Left cardiac atrium (tissue), 4 donors: ENCODE measurements at places on chromosomes 1 and 21. TPM values are rescaled to one million over a fixed set of nuclear protein-coding genes. Genes with fewer than 3 reads are reported as not detected.
A peak's percentile ranks its signal among the peaks of the same experiment; 100 is the strongest.

The HMGCS2 gene
- total RNA-seq = 20.2 TPM

The TLR5 gene
- 3.5 TPM for total RNA-seq

The CLCA4 gene
- total RNA-seq = not detected

The TNFRSF8 gene
- total RNA-seq = 2.2 TPM

The OR2T11 gene
- total RNA-seq = not detected

The GABRD gene
- not detected for total RNA-seq

The CD84 gene
- 4.8 TPM for total RNA-seq

The TCHHL1 gene
- not detected for total RNA-seq

DNA sequence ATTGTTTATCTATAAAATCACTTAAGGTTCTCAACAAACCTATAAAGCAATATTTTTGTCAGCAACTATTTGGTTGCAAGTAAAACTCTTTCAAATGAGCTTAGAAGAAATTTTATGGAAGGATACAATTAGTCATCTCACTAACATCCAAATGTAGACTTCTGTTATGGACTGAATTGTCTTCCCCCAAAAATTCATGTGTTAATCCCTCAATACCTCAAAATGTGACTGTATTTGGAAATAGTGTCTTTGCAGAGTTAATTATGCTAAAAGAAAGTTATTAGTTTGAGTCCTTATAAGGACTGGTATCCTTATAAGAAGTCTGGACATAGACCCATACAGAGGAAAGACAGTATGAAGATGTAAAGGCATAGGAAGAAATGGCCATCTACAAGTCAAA is 357.8 kb upstream of the PRMT6 start:
- no peak for DNase-seq

- no peak for DNase-seq
Observed at GRCh38 chr1:202987922-202988583, 19.1 kb upstream of the TMEM183A start.

GRCh38 chr1:207440626-207441025 is 13.5 kb upstream of the CR2 start:
- DNase-seq = no peak

GRCh38 chr1:171446386-171446785 is 38.9 kb upstream of the PRRC2C start:
- no peak for DNase-seq

DNA sequence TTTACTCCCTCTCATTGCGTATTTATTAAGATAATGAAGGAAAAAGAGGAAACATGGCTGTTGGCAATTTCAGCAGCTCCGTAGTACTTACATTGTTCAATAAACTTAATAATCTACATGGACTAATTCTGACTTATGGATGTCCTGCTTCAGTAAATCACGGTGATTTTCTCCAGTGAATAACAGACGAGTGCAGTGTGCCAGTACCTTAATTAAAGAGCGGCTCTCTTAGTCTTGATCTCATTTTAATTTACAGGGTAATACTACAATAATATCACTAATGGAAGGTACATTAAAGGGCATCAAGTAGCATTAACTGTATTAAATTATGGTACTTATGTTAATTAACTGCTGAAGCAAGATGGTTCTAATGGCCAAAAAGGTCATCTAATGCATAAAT is 187.2 kb downstream of the NTNG1 start:
- no peak for DNase-seq

- no peak for DNase-seq
Observed at GRCh38 chr1:195714248-195714647, 894.0 kb downstream of the KCNT2 start.

DNA sequence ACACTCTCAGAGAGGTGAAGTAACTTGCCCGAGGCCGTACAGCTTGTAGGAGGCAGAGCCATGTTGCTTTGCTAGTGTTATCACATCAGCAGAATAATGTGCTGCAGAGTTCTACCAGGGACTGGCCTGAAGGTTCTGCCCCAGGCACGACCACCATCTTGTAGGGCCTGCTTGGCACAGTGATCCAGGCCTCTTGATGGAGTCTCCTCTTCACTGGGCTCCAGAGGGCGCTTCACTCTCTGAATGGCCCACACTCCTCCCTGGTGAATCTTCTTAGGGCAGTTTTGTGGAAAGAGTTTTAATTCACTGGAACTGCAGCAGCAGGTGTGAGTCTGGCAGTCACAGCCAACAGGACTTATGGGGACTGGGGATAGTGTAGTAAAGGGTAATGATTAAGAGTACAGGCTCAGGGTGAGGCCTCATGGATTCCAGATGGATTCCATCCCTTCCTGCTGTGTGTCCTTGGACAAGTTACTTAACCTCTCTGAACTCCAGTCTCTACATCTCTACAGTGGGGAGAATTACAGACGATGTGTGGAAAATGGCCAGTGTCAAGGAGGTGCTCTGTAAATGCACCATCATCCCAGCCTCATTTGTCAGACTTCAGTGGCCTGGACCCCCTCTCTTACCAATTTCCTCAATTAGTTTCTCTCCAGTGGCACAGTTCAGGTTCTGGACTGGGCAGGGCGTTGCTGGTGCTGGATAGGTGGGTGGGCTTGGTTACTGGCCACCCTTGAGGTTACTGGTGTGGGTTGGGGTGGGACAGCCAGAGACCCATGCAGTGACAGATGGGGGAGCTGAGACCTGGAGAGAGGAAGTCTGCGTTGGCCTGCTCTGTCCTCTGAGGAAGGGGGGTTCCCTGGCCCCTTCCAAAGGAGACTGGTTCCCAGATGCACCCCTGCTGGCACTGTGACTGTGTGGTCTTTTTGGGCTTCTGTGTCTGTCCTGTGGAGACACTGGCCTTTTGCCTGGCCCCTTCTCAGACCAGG is 45.9 kb upstream of the CSF3R start:
- no peak for DNase-seq

- DNase-seq = no peak
Observed at GRCh38 chr1:220092694-220093093, 1.2 kb upstream of the IARS2 start.

DNA sequence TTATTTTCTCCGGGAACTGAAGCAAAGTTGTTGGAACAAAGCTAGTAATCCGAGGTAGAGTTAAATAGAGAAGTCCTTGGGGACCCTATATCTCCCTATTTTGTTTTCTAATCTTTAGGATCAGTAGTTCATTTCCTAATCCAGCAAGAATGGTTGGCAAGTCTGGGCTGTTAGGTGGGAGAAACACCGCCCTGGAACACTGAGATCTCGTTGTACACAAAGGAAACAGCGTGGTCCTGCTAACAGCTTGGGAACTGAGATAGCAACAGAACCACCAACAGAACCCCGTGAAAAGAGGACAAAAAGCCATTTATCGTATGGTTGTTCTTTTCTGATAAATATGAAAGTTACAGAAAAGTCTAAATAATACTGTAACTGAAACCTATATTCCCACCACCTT is 121.9 kb upstream of the CDC42BPA start:
- DNase-seq = no peak

GRCh38 chr1:9717193-9718005 is 65.9 kb downstream of the PIK3CD start:
- DNase-seq = peak; percentile 60

DNA sequence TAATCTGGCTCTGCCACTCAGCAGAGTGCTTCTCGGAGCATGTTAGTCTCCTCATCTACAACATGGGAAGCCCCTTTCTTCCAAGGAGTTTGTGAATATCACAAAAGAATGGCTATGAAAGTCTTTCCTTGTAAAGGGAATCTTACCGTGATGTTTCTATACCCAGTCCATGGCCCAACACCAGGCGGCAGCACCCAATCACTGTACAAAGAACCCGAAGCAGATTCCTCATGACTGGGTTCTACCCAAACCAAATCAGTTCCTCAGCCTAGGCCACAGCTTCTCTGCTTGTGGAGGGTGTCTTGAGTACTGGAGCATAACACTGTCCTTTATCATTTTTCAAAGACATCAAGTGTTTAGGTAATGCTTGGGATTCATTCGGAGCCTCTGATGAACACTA is 16.6 kb upstream of the SLFNL1 start:
- DNase-seq = no peak

DNA sequence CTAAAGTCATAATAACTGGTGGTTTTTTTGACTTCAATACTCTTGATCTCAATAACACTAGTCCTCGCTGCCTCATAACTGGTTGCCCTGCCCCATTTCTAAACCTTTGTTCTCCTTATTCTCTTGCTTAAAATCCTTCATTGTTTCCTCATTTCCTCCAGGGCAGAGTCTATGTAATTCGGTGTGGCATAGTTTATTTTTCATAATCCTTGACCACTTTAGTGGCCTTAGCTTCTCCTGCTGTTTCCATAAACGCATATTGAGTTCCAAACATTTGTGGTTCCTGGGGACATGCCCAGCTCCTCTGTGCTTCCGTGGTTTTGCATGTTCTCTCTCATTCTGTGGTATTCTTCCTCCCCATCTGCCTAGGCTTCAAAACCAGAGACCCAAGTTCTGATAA is 19.0 kb upstream of the TLCD4 start:
- DNase-seq = no peak

- peak; percentile 66 for DNase-seq
Observed at GRCh38 chr1:245599371-245600174, 444.8 kb downstream of the KIF26B start.

- peak; percentile 58 for DNase-seq
Observed at GRCh38 chr1:206674745-206675175, 9.9 kb upstream of the MAPKAPK2 start.
